ENCODE measurements at places on chromosomes 5 and 9.

DNA sequence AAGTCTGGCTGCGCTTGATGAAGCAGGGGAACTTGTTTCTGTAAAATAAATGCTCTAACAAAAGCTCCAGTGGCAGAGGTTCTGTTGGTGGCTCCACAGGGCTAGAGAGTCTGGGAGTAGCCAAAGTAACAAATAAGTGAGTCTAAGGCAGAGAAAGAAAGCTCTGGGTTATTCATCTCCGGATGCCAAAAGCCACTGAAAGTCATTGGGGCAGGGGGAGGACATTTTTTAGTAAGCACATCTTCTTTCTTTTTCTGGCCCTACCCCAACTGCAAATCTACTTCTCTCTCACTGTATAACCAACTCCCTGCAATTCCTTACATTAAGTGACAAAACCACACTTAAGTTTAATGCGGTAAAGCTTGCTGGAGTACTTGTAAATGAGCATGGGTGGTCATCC lies 141.6 kb downstream of the INSYN2B start:
- DNase-seq: no peak

DNA sequence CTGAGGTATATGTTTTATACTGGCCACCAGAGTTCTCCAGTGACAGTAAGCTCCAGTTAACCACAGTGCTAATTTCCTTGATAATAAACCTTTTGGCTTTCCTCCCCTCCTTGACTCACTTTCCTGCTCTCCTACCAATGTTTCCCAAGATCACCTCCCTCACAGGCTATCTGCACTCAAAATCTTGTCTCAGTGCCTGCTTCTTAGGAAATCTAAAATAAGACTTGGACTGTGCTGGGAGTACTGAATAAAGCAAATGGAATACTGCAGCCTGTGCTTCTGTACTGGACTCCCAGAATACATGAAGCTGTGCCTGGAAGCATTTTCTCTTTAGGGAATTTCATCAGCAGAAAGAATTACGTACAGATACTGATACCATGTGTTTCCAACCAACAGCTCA lies 1.7 kb upstream of the DCP2 start:
- no peak for DNase-seq

DNA sequence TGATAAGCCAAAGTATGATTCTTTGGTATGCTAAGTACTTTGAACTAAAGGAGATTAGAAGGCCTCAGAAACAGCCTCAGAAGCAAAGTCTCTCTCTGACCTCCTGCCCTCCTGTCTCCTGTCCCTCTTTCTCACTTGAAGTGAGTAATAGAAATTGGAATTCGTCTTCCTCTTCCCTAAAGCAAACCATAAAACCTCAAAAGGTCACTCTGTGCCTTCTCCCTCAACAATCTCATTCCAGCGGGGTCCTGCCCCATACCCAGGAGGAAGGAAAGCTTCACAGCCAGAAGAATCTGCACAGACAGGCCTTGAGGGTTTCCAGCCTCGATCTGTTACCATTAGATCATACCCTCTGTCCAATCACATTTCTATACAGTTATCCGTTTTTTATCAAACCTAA lies 87.8 kb downstream of the HAPLN1 start:
- no peak for DNase-seq

DNA sequence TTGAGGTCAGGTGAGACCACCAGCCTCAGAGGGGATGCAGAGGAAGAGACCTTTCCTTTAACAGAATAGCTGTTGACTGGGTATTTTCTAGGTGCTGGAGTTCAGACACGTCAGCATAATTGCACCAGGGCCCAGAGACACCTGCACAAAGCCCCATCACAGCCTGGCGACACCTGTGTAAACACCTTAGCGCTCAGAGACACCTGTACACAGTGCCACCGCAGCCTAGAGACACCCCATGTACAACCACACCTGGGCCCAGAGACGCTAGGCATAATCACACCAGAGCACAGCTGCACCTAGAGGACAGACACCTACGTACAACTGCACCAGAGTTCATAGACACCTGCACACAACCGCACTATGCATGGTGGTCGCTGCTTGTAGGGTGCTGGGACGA lies 1.0 kb downstream of the TRIP13 start:
- DNase-seq: no peak

DNA sequence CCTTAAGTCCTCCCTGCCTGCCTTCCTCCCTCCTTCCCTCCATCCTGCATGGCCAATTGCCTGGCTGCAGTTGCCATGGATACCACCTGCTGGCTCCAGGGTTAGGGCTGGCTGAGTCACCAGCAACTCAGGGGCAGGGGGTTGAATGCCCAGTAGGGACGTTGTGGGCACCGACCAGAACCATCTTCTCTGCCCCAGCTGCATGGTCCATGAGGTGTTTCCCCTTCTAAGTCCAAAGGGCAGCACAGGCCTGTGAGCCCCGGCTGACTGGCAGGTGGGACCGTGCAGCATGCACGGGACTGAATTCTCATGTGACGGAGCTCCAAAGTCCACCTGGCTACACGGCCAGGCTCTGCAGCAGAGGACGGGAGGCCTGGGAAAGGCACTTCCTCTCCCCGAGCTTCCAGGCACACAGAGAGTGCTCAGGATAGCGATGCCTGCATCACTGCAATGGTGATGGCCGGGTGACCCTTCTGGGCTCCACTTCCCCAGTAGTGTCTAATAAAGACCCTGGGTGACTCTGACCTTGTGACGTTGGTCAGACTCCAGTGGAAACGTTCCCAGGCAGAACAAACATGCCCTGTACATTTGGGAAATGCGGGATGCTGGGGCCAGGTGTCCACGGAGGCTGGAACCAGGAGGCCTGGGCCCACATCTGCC lies 5.7 kb downstream of the ASS1 start:
- no peak for DNase-seq

DNA sequence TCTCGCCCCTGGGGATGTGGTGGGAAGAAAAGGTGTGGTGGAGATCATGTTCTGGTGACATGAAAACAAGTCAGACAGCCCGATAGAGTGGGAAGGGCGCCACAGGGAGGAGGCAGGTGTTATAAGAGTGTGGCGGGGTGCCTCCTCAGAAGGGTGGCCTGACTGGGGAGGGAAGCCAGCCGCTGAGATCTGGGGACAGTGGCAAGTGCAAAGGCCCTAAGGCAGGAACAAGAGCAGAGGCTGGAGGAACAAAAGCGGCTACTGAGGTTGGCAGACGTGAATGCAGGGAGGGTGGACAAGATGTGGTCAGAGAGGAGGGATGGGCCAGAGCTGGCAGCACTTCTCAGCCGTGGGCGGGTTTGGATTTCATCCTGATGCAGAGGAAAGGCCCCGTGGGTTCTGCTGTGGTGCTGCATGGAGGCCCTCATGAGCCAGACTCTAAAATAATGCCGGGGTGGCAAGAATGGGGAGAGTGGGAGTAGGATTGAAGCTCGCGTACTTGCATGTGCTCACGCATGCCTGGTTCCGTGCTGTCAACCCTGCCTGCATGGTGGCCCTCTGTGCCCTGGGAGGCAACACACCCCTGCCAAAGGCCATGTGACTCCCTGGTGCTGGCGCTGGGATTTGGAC lies 89.2 kb downstream of the MVB12B start:
- DNase-seq: no peak

- no peak for DNase-seq
These were observed 66.8 kb upstream of the ABL1 start for GRCh38 chr9:130768265-130768664.

DNA sequence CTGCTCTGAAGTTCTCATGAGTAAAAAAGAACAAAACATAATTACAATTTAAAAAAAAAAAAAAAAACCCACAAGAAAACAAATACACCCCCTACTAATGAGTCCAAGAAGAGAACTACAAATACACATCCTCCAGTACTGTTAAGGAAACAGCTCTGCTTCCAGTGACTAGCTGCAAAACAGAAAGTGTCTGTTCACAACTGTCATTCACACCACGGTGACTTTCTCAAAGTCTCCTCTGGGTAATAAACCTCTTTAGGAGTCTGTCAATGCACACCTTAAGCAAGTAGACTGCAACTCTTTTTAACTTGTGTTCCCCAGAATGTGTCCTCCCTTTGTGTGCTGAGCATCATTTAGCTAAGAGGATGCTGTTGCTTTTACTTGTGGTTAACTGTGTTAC lies 6.2 kb downstream of the REEP5 start:
- DNase-seq: no peak

DNA sequence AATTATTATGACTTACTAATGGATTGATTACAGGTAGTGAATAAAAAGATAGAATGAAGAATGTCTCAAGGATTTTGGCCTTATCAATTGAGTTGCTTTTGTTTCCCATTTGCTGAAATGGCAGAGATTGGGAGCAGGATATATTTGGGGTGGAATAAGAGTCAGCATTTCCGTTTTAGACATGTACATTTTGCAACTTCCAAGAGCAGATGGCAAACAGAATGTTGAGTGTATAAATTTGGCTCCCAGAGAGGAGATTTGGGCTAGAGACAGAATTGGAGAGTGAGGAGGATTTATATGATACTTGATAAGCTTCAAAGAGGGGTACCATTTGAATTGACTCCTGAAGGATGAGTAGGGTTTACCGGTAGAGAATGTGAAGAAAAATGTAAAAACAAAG lies 437.9 kb upstream of the PAPPA start:
- no peak for DNase-seq

GRCh38 chr5:139949710-139950109 lies 93.4 kb downstream of the NRG2 start:
- DNase-seq: no peak

DNA sequence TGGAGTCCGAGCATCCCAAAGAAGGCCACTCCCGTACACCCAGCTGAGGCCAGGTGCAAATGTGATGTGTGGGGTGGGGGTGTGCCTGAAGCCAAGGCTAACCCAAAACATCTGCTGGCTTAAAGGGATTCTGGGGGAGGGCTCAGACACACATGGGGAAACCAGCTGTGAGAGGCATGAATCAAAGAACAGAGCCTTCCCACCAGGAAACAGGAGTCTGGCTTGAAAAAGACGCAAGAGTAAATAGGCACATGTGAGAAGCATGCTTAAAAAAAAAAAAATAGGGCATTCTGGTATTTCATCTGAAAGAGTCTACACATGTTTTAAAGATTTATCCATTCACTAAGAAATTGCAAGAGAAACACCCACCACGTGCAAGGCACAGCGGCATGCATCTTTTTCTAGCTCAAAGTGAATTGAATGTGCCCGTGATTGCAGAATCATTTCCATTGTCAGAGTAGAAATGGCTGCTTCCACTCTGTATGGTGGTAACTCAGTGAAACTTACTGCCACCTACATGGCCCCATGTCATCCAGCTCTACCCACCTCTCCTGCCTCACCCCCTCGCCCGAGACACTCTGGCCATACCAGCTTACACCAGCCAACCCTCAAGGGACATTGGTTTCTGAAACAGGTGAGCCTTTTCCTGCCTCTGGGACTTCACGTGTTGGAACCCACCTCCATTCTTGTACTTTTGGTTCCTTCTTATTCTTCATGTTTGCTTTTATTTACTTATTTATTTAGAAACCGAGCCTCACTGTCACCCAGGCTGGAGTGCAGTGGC lies 71.5 kb downstream of the SEMA5A start:
- no peak for DNase-seq

DNA sequence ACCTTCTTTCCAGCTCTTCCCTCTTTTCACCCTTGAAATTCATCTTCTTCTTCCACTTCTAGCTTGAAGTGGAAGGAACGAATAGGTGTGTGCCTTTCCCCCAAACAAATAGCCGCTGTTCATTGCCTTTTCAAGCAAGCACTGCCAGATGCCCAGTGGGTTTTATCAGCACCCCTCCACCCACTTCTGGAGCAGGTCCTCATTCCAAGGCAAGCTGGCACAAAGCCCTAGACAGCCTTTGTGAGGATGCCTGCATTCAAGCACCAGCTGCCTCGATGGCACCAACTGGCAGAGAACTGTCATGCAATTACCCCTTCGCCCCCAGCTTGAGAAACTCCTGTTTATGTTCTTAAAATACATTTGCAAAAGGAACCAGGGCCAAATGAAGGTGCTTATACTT lies 36.5 kb downstream of the SERINC5 start:
- no peak for DNase-seq

DNA sequence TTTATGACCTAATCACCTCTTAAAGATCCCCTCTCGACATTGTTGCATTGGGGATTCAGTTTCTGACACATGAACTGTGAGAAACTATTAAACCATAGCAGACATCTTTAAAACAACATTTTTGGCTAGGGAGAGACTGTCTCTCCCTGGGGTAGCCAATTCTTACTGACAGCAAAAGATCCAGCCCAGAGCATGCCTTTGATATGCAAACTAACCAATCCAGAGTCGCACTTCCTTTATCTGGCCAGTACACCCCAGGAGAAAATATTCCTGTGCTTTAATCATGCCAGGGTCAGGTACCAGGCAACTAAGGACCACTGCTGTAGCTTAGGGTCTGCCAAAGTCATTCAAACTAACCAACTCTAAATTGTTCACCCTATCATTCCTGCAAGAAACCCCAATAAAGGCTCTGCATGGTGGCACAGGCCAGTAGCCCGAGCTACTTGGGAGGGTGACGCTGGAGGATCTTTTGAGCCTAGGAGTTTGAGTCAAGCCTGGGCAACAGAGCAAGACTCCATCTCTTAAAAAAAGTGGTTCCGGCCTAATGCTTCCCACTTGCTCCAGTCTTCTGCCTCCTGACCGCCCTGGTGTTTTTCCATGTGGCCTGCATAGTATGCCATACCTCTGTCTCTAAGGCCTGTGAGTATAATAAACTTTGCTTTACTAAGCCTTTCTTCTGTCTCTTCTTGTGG lies 62.3 kb upstream of the DAPK1 start:
- DNase-seq: no peak
